Neuronal stem cell (in vitro differentiated cells): ENCODE measurements at places on chromosomes 12 and 14.

DNA sequence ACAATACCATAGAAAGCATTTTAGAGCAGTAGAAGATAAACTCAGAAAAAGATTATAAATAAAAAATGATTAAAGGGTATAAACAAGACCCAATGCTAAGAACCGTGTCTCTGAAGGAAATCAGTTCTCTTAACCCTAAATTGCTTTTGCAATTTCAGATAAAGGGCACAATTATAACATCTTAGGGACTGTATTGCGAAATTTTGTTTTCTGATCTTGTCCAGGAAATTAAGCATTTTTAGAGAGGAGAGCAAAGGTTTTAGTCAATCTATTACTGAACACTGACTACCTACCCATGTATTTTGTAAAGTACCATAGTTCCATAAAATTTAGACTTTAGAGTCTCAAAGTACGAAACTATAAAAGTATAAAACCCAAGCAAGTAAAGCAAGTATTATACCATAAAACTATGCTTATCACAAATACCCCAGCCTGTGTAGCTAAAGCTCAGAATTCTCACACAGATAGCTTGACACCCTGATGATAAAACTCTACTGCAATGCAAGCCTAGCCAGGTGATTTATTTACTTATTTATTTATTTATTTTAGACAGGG lies 6.8 kb upstream of the CHPT1 start:
- no peak for DNase-seq

- DNase-seq: no peak
Measured at GRCh38 chr12:15225136-15225862, 4.1 kb upstream of the RERG start.

DNA sequence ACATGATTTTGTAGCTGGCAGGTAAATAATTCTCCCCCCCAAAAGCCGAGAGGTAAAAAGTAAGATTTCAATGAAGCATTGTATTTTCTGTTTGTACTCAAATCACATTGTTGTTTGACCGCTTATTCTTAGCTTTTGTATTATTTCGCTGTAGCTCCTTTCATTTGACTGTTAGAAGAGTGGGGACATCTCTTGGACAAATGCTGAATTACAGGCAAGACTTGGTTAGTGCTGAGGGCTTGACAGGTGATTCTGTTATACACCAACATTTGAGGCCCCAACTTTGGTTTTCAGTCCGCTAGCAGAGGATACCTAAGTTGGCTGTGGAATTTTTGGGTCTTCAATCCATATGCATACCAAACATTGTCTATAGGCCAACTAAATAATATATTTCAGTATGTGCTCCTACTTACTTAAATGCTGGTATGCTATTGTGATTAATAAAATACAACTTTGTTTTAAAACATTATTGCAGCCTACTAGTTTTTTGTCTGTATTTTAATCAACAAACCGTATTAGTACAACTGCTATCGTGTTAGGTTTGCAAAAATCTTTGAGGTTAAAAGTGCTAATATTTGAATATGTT lies 102.2 kb downstream of the ERC1 start:
- DNase-seq: peak; percentile 52

GRCh38 chr12:2629051-2629450 lies 165.7 kb upstream of the FKBP4 start:
- DNase-seq: no peak

DNA sequence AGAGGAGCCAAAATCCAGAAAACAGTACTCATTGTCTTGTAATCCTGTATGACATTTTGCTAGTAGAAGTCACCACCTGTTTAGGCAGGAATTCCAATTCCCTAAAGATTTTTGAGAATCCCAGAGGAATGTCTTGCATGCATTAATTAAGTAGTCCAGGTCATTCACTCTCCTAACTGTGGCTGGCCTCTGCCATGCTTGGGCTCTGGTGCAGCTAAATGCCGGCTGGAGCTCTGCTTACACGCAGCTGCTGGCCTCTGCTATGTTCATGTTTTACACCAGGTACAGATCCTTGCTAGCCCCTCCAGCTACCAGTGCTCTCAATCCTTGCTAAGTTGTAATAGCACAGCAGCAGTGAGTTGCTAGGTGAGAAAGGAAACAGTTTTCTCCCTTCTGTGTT lies 16.3 kb upstream of the HIF1A start:
- peak; percentile 54 for DNase-seq

- DNase-seq: no peak
Measured at GRCh38 chr14:88563845-88564244, 1.0 kb downstream of the ZC3H14 start.

DNA sequence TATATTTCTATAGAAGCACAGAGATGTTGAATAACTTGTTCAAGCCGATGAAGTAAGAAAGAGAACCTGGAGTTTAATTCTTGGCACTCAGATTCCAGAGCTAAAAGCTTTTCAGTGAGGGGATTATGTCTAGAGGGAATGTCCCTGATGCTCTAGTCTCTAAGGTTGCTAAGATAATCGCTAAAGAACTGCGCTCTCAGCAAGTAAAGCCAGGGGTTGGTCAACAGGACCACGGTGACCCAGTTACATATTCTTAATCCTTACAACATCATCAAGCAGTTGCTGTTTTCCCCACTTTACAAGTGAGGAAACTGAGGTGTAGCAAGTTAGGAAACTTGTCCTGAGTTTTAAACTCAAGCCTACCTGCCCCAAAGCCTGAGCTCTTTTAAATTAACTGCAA lies 110.8 kb downstream of the DAD1 start:
- no peak for DNase-seq

GRCh38 chr14:80954687-80955299 lies 628 bp upstream of the TSHR start:
- DNase-seq: peak; percentile 72

DNA sequence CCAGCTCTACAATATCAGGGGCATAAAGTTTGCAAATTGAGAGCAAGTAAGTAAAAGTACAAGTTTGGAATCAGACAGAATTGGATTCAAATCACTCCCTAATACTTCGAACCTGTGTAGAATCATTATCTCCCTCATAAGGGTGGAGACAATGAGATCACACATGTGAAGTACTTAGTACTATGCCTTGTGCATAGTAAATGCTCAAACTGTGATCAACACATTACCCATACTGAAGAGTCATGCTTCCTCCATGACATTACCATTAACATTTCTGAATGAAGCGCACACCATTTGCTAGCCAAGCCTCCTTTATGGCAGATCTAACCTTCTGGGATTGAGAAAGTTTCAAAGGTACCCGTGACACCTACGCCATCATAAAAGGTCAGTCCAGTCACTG lies 26.6 kb upstream of the NRDE2 start:
- no peak for DNase-seq
